ENCODE measurements at places on chromosomes 7 and 10.

DNA sequence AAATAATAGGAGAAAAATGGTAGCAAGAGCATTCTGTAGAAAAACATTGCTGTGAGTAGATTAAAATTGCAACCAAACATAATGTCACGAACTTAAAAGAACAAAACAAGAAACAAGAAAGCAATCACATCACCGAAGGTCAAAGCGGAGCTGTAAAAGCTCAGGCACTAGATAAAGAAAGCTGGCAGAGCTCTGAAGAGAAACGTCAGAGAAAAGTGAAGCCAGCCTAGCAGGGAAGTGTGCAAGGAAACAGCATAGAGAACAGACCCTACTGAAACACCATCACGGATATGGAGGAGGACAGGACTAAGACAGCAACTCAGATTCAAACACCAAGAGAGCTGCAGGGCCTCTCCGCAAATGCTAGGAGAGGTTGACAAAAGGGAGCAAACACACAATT lies 22.5 kb upstream of the DDC start:
- DNase-seq: no peak

- no peak for DNase-seq
Measured at GRCh38 chr10:1123198-1123597, 67.0 kb downstream of the WDR37 start.

- DNase-seq: no peak
Measured at GRCh38 chr10:45428611-45429510, 54.8 kb downstream of the ALOX5 start.

DNA sequence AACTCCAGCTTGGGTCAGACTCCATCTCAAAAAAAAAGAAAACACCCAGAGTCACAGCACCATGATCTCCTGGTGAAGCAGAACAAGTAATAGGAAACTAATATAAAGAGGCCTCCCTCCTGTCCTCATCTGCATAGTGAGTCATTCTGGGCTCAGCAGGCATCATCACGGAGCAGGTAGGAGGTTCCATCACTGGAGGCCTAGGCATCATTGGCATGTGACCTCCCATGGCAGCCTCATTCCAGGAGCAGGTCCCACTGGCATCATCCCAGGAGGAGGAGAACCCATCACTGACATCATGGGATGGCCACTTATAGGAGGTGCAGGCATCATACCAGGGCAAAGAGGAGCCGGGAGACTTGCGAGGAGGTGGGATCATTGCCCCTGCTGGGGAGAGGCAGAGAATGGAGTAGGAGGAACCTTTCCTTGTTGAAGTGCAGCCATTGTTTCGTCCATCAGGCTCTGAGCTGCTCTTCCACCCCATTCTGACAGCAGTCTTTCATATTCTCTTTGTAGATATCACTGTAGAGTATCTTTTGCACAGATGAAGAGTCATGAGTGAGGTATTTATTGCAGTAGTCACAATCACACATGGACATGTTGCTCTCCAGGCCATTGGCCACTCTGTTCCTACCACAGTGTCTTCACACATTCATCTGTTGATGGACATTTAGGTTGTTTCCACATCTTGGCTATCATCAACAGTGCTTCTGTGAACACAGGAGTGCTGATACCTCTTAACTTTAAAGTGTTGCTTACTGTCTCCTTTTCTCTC lies 73.8 kb downstream of the OSBPL3 start:
- no peak for DNase-seq

DNA sequence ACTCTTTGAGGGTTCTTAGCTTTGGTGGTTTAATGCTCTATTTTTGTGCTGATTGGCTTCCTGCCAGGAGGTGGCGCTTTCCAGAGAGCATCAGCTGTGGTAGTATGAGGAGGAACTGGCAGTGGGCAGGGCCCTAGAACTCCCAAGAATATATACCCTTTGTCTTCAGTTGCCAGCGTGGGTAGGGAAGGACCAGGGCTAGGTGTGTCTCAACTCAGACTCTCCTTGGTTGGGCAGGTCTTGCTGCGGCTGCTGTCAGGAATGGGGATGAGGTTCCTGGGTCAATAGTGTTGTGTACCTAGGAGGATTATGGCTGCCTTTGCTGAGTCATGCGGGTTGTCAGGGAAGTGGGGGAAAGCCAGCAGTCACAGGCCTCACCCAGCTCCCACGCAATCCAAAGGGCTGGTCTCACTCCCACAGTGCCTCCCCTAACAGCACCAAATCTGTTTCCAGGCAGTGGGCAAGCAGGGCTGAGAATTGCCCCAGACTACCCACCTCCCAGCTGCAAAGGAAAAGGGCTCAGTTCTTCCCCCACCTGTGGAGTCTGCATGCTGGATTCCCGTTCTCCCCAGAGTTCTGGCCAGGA lies 191.5 kb downstream of the PHTF2 start:
- DNase-seq: no peak

GRCh38 chr7:45704683-45705016 lies 130.5 kb downstream of the ADCY1 start:
- no peak for DNase-seq

DNA sequence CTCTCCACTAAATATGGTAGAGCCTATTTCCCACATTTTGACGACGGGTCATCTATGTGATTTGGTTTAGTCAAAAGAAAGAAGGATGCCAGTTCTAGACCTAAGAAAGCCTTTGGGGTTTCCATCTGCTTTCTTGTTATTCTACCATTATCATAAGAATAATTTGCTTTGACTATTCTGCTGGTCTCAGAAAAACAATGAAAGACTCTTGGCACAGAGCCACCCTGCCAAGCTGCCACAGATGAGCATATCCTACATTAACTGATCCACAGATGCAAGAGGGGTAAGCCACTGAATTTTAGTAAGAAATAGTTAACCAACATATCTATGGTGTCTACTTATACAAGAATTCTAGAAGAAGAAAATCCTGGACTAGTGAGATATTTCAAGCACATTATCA lies 158.6 kb upstream of the MAGI2 start:
- no peak for DNase-seq

DNA sequence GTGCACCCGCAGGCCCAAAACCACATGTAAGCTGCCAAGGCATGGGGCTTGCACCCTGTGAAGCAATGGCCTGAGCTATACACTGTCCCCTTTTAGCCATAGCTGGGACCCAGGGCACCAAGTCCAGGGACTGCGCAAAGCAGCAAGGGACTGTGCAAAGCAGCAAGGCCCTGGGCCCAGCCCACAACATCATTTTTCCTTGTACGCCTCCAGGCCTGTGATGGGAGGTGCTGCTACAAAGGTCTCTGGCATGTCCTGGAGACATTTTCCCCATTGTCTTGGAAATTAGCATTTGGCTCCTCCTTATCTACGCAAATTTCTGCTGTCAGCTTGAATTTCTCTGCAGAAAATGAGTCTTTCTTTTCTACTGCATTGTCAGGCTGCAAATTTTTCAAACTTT lies 24.8 kb downstream of the ARHGAP19 start:
- DNase-seq: no peak

DNA sequence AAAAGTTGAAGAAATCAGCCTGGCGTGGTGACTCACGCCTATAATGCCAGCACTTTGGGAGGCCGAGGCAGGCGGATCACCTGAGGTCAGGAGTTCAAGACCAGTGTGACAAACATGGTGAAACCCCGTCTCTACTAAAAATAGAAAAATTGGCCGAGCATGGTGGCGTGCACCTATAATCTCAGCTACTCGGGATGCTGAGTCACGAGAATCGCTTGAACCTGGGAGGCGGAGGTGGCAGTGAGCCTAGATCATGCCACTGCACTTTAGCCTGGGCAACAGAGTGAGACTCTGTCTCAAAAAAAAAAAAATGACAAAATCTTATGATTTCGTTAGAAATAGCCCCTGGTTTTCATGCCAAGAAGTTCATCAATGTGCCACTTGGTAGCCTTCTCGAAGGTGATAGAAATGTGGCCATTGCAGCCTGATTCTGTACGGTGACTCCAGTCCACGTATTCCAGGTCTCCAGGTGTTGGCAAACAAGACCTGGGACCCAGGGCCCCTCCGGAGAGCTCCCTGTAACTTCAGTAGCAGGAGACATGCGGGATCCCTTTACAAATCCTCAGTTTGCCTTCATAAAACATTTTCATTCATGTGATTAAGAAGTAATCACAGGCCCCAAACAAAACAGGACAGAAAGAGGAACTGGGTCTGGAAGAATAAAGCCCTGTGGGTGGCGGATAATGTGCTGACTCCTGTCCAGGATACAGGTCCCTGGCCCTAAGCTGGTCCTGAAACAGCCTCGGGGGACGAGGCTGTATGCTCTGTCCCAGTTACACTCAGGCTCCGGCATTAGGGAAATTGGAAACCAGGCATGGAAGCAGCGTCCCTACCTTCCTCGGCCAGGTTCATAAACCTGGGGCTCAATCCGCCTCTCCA lies 207.3 kb upstream of the SH2B2 start:
- no peak for DNase-seq

GRCh38 chr10:7374795-7375194 lies 36.0 kb downstream of the SFMBT2 start:
- DNase-seq: no peak

- no peak for DNase-seq
Measured at GRCh38 chr7:1513657-1514095, 9.5 kb upstream of the INTS1 start.

DNA sequence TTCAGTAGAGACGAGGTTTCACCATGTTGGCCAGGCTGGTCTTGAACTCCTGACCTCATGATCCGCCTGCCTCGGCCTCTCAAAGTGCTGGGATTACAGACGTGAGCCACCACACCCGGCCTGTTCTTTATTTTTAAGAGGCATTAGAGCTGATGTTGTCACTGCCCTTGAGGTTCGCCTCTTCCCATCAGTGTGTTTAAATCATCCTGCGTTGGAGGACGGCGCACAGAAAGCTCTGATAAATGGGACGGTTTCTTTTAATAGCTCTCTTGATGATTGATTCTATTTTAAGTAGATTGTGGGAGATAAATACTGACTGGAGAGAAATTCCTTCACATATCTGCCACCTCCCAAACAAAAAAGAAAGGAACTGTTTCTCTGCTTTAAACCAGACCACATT lies 29.0 kb downstream of the UPP1 start:
- no peak for DNase-seq

DNA sequence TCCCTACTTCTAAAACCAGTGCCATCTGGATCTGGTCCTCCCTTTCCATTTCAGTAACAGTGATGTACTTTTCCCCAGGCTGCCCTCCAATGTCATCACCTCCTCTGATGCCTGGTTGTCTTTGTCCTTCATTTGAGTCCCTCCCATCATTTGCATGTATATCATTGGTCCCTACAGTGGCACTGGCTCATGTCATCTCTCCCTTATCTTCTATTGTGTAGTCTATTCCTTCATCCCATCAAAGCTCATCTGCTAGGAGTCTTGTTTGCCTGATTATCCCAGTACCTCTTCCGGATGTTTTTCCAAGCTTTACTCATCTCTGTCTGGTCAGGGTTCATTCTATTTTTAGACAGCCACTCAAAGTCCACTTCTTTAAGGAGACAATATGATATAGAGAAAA lies 292.9 kb upstream of the BMPER start:
- DNase-seq: no peak
